IPS DF 6.9 (cell line): ENCODE measurements at places on chromosomes 5 and 9.

GRCh38 chr5:32210151-32210550 is 36.0 kb upstream of the GOLPH3 start:
- no peak for DNase-seq

DNA sequence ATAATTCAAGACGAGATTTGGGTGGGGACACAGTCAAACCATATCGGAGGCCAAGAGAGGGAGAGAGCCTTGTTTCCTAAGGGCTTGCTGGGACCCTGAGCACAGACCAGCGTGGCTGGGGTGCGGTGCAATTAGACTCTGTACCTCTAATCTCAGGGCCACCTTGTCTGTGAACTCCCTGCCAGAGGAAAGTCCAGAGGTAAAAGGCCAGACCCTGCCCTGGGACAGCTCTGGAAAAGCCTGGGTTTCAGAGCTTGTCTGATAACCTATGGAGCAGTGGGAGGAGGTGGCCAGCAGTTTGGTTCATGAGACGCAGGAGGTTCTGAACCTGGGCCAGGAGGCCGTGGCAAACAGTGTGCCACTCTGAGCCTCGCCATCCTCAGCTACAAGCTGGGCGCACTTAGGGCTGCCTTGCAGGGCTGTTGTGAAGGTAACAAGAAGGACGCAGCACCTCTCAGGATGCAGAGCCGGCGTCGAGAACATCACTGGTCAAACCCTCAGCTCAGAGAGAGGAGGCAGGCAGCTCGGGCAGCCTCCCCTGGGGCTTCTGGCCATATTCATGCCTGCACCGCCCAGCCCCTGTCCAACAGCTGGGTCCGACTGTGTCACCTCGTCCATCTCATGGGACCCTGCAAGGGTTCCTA is 4.8 kb upstream of the DOLPP1 start:
- no peak for DNase-seq

DNA sequence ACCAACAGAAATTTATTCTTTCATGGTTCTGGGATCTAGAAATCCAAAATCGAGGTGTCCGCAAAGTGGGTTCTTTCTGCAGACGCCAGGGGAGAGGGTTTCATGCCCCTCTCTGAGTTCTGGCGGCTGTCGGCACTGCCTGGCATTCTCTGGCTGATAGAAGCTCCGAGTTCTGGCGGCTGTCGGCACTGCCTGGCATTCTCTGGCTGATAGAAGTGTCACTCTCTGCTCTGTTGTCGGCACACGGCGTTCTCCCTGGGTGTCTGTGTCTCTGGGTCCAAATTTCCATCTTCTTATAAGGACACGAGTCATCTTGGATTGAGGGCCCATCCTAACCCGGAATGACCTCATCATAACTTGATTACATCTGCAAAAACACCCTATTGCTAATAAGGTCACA is 7.6 kb downstream of the GFI1B start:
- DNase-seq: no peak

- no peak for DNase-seq
These were observed 28.6 kb upstream of the GTF2H2C start for GRCh38 chr5:69531406-69531801.

DNA sequence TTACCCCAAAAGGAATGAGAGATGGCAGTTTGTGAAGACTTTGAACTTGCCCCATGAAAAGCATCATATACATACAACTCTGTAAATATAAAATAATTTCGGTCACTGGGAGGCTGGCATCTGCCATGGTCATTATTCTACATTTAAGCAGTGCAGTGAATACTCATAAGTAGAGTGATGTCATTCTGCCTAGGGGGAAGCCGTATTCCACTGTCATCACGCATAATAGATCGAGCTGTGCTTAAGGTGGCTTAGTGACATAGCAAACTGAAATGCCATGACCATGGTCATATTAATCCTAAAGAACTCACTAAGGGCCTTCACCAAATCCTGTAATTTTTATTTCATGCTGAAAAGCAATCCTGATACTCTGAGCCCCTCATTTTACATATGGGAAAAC is 42.4 kb upstream of the NR4A3 start:
- DNase-seq: no peak

DNA sequence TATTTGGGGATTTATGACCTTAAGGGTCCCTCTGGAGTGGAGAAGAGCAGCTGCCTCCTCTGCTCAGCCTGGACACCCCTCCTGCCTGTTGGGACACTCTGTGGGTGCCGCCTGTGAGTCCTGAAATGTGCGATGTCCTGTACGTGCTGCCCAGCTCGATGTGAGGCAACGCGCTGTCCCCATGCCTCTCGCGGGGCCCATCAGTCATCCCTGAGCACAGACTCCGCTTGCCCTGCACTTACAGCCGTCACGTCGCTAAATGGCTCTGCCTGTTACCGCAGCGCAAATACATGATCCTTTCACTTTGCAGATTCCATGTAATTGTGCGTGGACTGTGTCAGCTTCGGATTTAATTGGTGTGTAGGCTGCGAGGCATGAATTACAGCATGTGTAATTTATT is 27.1 kb downstream of the IRX4 start:
- DNase-seq: no peak

GRCh38 chr9:70493029-70493428 is 78.6 kb upstream of the KLF9 start:
- DNase-seq: no peak

DNA sequence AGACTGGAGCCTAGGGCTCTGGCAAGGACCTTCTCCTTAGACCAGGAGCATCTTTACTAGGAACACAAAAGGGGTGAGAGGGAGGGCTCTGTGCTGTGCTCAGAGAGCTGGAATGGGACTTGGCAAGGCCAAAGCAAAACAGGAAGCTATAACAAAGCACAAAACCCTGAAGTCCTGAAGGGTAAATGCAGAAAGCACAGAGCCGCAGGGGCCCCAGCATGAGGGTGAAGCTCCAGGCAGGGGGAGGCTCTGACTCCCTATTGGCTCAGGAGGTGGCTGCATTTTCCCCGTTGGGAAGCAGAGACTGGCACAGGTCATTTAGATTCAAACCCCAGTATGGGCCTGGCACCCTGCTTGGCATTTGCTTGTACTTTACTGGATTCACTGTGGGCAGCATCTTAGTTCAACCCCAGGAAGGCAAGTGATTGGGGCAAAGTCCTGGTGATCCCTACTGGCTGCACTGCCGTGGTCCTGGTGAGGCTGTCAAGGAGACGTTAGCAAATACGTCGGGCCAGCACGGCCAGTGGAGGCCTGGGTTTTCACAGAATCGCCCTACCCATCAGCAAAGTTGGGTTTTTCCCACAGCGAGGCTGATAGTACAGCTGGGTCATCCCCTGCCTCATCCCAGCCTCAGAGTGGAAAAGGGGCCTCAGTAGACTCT is 46.3 kb downstream of the GGTA1 start:
- no peak for DNase-seq

DNA sequence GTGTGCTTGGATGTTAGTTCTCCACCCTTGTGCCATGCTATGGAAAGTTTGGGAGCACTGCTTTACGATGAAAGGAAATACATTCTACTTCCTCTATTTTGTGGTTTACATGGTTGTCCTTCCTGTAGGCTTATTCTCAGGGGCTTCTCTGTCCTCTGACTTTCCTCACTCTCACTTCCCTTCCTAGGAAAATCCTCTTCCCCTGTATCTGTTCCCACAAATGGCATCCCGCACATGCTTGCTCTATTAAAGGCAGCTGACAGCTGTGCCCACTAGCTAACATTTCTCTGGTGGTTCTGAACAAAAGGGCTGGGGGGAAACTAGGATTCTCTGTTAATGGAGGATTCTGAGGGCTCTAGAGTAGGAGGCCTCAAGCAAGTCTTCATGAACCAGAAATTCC is 52.4 kb downstream of the FAM170A start:
- DNase-seq: no peak

DNA sequence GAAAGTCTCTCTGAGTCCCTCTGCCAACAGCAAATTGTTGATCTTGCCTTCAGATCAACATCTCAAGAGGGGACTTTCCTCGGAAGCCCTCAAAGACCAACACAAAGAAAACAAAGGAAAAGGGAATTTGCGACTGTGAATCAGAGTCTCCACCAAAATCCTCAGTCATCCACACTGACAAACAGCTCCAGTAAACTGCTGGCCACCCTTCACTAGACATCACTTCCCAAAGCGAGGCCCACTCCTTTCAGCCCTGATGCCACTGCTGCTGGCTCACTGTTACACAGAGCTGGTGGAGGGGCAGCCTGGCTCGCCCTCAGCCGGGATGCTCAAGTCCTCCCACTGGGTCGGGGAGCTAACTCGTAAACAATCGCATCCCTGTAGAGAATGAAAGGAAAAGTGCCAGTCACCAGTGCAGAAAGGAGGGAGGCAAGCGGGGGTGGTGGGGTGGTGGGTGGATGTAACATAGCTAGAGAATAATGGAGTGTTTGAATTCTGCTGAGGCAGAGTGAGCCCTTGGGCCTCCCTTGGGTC is 1.3 kb downstream of the FGF1 start:
- no peak for DNase-seq

- DNase-seq: no peak
These were observed 22.1 kb downstream of the IQGAP2 start for GRCh38 chr5:76425146-76425545.

DNA sequence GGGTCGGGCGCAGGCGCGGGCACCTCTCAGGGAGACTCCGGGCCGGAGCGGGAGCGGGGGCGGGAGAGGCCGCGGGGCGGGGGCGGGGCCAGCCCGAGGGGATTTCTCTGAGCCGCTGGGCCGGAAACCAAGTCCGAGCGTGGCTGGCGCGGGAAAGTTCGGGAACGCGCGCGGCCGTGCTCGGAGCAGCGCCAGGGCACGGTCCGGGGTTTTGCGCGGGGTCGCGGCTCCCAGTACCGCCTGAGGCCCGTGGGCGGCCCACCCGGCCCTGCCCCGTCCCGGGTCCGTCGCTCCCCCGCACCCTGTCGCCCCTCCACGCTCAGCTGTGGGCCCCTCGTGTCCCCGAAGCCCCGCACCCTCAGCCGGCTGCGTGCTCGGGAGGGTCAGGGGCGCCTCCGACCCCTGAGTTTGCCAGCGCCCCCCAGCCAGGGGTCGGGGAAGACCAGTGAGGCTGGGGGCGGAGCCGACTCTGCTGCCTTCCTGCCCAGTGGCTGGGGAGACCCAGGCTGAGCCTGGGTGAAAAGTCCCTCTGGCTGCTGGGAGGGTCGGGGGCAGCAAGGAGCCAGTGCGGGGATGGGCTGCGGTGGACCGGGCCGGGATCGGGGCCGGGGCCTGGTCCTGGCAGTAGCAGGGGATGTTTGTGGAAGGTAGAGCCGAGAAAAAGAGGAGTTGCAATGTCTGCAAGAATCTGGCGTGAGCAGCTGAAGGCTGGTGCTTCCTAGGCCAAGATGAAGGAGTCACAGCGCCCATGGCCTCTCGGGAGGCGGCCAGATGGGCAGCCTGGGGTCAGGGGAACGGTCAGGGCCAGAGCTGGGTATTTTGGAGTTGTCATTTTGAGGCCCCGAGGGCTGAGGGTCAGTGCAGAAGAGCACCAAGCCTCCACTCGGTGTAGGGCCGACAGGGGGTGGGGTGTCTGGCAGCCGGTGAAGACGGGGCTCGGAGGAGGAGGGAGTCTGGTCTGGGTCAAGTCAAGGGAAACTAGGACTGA is 588 bp downstream of the TRAF2 start:
- DNase-seq: no peak

DNA sequence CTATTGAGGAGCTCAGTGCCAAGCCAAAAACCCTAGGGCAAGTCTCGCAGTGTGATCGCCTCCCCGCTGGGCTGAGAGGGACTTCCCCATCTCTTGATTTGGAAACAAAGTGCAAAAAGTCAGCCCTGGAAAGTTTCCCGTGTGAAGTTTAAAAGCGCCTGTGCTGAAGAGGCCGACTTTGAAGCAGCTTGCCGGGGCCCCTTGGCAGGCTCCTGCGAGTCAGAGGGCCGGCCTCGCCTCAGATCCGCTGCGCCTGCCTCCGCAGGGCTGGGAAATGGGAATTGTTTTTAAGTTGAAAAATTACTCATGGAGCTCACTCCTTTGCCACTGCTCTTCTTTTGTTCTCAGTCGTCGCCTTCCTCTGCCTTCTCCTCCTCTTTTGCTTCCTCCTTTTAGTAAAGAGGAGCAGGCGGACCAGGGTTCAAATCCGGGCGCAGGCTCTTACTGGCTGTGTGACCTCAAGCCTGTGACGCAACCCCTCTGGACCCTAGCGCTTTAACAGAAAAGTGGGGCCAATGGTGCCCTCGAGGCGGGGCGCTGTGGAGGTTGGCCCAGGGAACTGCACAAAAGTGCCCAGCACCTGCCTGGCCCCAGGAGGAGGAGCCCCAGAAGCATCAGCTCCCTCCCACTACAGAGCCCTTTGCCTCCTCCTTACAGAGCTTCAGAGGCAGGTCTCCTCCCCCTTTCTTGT is 14.7 kb upstream of the LHX2 start:
- no peak for DNase-seq

GRCh38 chr5:7759257-7759871 is 91.6 kb downstream of the CFAP90 start:
- DNase-seq: no peak

DNA sequence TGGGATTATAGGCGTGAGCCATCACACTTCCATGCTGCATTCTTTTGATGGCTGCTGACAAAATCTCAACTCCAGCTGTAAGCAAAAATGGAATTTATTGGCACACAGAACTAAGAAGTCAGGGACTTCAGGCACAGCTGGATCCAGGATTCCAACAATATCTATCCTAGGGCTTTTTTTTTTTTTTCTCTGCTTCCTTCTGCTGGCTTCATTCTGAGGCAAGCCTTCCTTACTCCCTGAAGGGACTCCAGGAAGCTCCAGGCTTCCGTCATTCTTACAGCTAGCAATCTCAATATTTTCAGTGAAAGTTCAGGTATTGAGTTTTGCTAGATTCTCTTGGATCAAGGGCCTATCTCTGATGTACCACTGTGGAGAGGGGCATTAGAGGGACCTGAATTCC is 66.1 kb downstream of the GALNT12 start:
- no peak for DNase-seq

DNA sequence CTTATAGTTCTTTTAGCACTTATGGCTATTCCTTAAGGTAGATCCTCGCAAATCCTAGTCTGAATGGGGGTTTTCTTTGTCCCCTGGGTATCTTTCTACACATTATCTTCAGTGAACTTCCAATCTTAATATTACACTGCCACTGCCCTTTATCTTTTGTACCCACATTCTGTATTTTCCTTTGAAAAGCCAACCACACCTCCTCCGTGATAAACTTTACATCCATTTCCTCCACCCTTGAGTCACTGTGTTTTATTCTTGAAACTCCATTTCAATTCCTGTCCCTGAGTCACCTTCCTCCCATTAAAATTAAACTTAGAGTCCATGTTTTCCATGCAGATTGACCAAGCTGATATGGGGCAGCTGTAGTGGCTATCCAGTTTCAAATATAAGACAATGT is 43.2 kb upstream of the RICTOR start:
- DNase-seq: no peak

- no peak for DNase-seq
These were observed 160.8 kb downstream of the TSSK1B start for GRCh38 chr5:113273948-113274347.

DNA sequence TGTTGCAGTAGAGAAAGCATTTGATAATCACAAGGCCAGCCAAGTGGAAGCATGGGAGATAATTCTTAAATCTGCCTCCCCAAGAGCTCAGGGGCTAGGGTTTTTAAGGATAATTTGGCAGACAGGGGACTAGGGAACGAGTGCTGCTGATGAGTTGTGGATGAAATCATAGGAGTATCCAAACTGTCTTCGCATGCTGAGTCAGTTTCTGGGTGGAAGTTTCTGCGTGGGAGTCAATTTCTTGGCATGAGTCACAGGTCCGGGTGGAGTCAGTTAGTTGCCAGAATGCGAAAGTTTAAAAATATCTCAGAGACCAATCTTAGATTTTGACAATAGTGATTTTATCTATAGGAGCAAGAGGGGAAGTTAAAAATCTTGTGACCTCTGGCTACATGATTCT is 112.6 kb downstream of the TMC1 start:
- no peak for DNase-seq
